Stimulated activated CD4-positive, alpha-beta T cell treated with anti-CD3 and anti-CD28 coated beads, Interleukin-15, amount 100 ng/mL, for 1 hour (primary cell): ENCODE measurements at places on chromosomes 2 and 18.

GRCh38 chr2:221267773-221268425 lies 304.2 kb downstream of the EPHA4 start:
- no peak for DNase-seq

DNA sequence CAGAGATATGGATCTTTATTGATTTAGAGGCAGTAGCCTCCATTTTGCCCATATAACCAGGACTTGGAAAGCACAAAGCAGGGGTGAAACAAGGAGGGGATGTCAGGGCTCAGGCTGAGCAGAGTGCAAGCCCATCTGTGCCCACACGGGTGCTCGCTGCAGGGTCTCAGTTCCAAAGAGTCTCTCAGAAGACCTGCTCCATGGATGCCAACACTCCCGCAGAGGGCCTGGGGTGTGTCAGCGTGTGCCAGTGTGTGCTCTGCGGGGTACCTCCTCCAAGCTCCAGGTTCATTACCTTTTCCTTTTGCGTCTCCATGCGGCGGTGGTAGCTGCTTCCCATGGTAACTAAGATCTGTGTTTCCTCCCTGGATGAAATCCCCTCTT lies 107.5 kb downstream of the EIPR1 start:
- no peak for DNase-seq

- DNase-seq = no peak
These were observed 128.4 kb upstream of the MEIS1 start for GRCh38 chr2:66306483-66306882.

DNA sequence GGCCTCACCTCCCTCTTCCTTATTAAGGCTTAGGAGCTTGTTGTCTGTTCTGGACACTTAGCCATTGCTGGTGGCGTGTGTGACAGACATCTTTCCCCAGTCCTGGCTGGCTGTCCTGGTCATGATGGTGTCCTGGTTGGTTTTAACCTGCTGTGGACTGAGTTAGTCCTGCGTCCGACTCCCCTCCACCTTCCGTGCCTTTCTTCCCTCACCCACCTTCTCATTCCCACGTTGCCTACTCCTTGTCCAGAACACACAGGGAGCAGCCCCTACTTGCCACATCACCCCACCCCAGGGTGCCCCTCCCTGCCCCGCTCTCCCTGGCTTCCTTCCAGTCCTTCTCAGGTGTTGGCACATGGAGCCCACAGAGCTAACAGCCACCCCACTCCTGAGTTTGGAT lies 9.5 kb downstream of the ANO7 start:
- DNase-seq = no peak

- no peak for DNase-seq
These were observed 288.9 kb upstream of the ETAA1 start for GRCh38 chr2:67108231-67108630.

GRCh38 chr2:226338825-226339224 lies 460.8 kb downstream of the IRS1 start:
- no peak for DNase-seq

GRCh38 chr2:172564376-172564775 lies 8.5 kb downstream of the PDK1 start:
- DNase-seq = no peak

DNA sequence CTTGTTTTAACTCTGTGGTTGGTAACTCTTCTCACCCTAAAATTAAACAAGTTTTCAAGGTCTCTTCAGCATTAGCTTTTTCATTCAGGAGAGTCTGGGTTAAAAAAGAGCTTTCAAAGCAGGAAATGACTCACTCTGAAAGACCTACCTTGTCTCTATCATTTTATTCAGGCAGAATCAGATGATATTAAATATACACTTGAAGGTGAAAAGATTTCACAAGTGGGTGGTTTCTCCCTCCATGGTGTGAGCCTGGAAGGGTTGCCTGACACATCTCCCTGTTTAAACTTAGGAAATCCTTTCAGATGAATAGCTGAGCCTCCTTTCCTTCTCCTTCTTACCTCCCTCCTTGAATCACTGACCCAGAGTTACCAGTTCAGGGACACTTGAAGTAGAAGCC lies 1402.0 kb upstream of the PIK3C3 start:
- DNase-seq = no peak
